Activated CD8-positive, alpha-beta T cell treated with anti-CD3 and anti-CD28 coated beads for 36 hours (primary cell): ENCODE measurements at places on chromosomes 2 and 18. TPM values are rescaled to one million over a fixed set of nuclear protein-coding genes. Genes with fewer than 3 reads are reported as not detected.

Gene PLEK
- 4.8 TPM for total RNA-seq

Gene CDK15
- total RNA-seq = not detected

Gene CDH7
- total RNA-seq = not detected

Gene WDFY1
- total RNA-seq = 23.1 TPM

Gene ST6GAL2
- not detected for total RNA-seq

Gene MRPL19
- 64.3 TPM for total RNA-seq

Gene CACNB4
- 0.41 TPM for total RNA-seq

Gene MAP3K19
- total RNA-seq = not detected

GRCh38 chr2:16318474-16319195 is 347.0 kb downstream of the CYRIA start:
- no peak overlapping the region for H3K4me3 ChIP-seq
- no peak overlapping the region for H3K27ac ChIP-seq
- H3K36me3 ChIP-seq = no peaks in the 10 kb centered on the region

DNA sequence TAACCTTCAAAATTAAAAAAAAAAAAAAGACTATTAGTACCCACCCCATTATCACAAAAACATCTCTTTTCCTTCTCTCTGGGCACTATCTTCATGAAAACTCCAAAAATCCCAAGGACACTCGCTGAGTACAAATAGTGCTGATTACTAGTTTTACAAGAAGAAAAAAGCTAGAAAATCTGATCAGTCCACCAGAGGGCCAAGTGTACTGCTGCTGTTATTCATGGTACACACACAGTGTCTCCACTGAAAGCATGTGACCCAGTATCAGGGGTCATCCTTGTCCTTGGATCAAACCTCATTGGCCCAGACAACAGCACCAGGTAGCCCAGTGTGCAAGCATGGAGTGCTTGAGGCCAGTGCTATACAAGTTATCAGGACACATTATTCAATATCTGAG is 382.7 kb upstream of the KLHL29 start:
- no peak overlapping the region for H3K4me3 ChIP-seq
- no peaks in the 10 kb centered on the region for H3K4me1 ChIP-seq
- no peaks in the 10 kb centered on the region for H3K36me3 ChIP-seq
- no peaks in the 10 kb centered on the region for H3K27me3 ChIP-seq
- no peak overlapping the region for H3K27ac ChIP-seq

GRCh38 chr2:221610255-221610654 is 38.2 kb upstream of the EPHA4 start:
- H3K36me3 ChIP-seq = no peaks in the 10 kb centered on the region
- H3K27me3 ChIP-seq = peaks cover 13% of the 10 kb centered on the region
- H3K4me1 ChIP-seq = no peaks in the 10 kb centered on the region
- no peak overlapping the region for H3K4me3 ChIP-seq
- no peak overlapping the region for H3K27ac ChIP-seq

- H3K4me1 ChIP-seq = no peaks in the 10 kb centered on the region
- H3K27ac ChIP-seq = no peak overlapping the region
- no peaks in the 10 kb centered on the region for H3K36me3 ChIP-seq
- peaks cover 15% of the 10 kb centered on the region for H3K27me3 ChIP-seq
- no peak overlapping the region for H3K4me3 ChIP-seq
- no peak for DNase-seq
Observed at GRCh38 chr2:226559536-226559935, 240.1 kb downstream of the IRS1 start.

- H3K36me3 ChIP-seq = peaks cover 6% of the 10 kb centered on the region
- DNase-seq = no peak
- no peak overlapping the region for H3K27ac ChIP-seq
- H3K27me3 ChIP-seq = no peaks in the 10 kb centered on the region
- no peak overlapping the region for H3K4me3 ChIP-seq
Observed at GRCh38 chr2:168639441-168639898, 163.0 kb upstream of the NOSTRIN start.

GRCh38 chr2:216064014-216064630 is 17.5 kb downstream of the PECR start:
- DNase-seq = no peak
- H3K27me3 ChIP-seq = no peaks in the 10 kb centered on the region
- H3K36me3 ChIP-seq = peaks cover 9% of the 10 kb centered on the region
- no peak overlapping the region for H3K27ac ChIP-seq

DNA sequence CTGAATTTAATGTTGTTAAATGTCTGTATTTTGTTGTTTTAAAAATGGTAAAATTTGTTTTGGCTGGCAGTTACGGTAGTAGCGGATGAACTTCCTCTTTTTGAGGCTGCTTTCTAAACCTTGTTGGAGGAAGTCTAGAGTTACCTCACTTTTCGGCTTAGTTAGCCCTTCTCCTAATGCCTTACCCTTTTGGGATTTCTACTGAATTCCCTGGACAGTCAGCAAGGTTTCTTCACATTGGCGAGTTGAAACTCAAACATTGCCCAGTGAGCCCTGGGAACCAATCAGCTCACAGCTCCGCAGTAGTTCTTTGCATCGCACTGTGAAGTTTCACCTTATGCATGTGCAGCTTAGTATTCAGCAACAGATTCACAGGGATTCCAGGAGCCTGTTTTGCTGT is 55.2 kb downstream of the TMEM247 start:
- DNase-seq = peak; percentile 21
- H3K4me1 ChIP-seq = peaks cover 50% of the 10 kb centered on the region
- H3K36me3 ChIP-seq = peaks cover 22% of the 10 kb centered on the region
- peak overlapping the region; percentile 55 for H3K4me3 ChIP-seq
- H3K27ac ChIP-seq = peak overlapping the region; percentile 72
- H3K27me3 ChIP-seq = no peaks in the 10 kb centered on the region

DNA sequence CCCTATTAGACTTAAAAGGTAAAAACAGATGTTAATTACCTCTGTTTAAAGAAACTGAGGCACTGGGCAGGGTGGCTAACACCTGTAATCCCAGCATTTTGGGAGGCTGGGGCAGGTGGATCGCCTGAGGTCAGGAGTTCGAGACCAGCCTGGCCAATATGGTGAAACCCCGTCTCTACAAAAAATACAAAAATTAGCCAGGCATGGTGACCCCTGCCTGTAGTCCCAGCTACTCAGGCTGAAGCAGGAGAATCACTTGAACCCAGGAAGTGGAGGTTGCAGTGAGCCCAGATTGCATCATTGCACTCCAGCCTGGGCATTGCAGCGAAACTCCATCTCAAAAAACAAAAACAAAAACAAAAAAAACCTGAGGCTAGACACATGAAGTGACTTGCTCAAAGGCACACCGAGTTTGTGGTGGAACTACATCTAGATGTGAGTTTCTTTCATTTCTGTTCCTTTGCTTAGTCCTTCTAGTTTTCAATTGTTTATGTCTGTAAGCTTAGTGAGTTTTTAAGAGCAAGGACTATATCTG is 40.7 kb downstream of the SLC4A1AP start:
- no peak for DNase-seq
- H3K4me1 ChIP-seq = peaks cover 9% of the 10 kb centered on the region

GRCh38 chr18:42412896-42413295 is 457.9 kb downstream of the PIK3C3 start:
- no peak overlapping the region for H3K27ac ChIP-seq
- H3K36me3 ChIP-seq = no peaks in the 10 kb centered on the region
- no peaks in the 10 kb centered on the region for H3K27me3 ChIP-seq

- no peaks in the 10 kb centered on the region for H3K36me3 ChIP-seq
- DNase-seq = no peak
- H3K4me1 ChIP-seq = no peaks in the 10 kb centered on the region
- H3K27me3 ChIP-seq = no peaks in the 10 kb centered on the region
- H3K4me3 ChIP-seq = no peak overlapping the region
- H3K27ac ChIP-seq = no peak overlapping the region
Observed at GRCh38 chr18:40821596-40822243, 1133.3 kb upstream of the PIK3C3 start.
